Activated CD4-positive, alpha-beta T cell treated with anti-CD3 and anti-CD28 coated beads for 36 hours (primary cell): ENCODE measurements at places on chromosomes 6 and 20. TPM values are rescaled to one million over a fixed set of nuclear protein-coding genes. Genes with fewer than 3 reads are reported as not detected.
A peak's percentile ranks its signal among the peaks of the same experiment; 100 is the strongest.

DNA sequence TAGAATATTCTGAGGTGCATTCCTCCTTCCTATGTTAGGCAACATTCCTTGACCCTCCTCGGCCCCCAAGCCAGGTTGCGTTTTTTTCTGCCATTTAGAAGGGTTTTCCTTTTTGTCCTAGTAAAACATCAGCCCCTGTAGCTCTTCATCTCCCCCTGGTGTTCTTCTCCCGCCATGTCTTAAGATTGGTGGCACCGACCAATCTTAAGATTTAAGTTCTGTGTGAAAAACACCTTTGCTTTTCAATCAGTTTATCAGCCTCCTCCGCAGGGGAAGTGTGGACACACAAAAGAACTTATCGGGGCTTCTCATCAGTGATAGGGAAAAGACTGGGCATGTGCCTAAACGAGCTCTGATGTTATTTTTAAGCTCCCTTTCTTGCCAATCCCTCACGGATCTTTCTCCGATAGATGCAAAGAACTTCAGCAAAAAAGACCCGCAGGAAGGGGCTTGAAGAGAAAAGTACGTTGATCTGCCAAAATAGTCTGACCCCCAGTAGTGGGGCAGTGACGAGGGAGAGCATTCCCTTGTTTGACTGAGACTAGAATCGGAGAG lies 719 bp upstream of the EDN1 start:
- DNase-seq, result peak; percentile 73

CDH4 gene
- not detected for total RNA-seq

GATA5 gene
- total RNA-seq, result not detected

MAP7 gene
- 3.1 TPM for total RNA-seq

DNA sequence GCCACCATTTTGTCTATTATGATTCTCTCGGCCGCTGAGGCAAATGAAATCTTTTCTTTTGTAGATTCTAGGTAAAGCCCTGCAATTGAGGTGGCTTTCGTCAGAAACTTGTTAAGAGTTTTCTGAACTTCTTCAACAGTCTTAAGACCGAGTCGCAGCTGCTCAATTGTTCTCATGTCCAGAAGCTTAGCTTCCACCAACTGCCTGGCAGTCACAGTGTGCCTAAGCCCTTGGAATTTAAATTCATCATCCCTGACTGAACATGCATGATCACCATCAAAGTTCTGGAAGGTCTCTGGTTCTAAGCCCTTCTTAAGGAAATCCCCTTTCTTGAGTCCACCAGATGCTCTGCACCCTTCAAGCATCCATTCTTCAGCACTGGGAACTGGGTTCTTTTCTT lies 25.7 kb downstream of the DST start:
- DNase-seq, result no peak

NMBR gene
- total RNA-seq, result not detected

PBOV1 gene
- total RNA-seq, result not detected

GRCh38 chr6:131041814-131042213 lies 21.2 kb downstream of the EPB41L2 start:
- DNase-seq, result no peak

- DNase-seq, result no peak
These were observed 64.4 kb upstream of the FUCA2 start for GRCh38 chr6:143575901-143576426.

DNA sequence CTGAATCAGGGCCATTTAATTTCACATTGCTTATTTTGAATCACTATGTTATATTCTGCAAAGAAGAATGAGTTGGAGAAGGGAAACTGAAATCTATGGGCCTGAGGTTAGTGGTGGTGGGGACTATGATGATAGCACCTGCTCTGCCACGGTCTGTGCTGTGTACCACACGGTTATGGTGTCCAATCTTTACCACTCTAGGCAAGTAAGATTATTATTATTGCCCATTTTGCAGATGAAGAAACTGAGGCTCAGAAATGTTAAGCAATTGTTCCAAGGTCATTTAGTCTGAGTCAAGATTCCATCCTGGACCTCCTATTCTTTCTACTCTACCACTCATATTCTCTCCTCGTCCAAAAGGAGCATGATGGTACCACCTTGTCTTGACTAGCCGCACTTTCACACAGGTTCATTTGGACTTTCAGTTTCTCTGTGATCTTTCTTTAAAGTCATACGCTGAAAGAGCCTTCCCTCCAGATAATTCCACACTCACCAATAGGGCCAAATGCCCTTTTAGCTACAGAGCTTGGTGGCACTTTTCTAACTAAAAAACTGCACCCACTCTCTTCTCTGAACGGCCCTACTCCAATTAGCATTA lies 56.2 kb downstream of the GFOD1 start:
- DNase-seq, result peak; percentile 15

DNA sequence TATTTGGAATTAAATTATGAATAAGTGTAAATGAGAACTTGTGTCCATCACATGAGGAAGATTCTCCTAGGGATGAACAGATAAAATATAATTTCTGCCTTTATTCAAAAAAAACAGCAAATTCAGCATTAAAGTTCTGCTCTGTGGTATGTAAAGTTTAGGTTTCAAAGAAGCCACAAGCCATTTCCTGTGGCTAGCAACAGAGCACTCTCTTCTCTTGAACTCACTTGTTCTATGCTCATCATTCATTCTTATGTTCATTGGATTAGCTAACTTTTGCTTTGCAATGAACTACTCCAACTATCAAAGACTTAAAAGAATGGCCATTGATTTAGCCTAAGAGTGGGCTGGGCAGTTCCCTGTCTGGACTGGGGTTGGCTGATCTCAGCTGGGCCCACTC lies 20.8 kb upstream of the SNRPB2 start:
- peak; percentile 27 for DNase-seq
